ENCODE measurements at places on chromosomes 5 and 9.

DNA sequence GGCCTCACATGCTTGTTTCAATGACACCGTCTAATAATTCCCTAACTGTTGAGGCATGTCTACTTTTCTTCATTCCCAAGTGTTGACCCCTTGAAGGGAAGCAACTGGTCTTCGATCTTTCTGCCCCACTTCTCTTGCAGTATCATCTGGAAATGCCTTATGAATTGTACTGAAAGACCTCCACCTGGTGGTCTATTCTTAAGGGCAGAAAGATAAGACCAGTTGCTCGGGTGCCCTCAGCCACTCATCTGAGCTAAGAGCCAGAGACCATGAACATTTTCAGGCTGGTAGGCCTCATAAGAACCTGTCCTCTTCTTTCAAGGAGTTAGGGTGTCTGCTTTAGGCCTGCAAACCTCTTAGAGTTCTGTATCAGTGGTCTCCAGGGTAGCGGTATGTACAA lies 542.5 kb downstream of the CTNND2 start:
- DNase-seq, result no peak

GRCh38 chr9:137429546-137429890 lies 6.3 kb downstream of the NOXA1 start:
- no peak for DNase-seq

- no peak for DNase-seq
Observed at GRCh38 chr9:89437772-89438171, 60.1 kb downstream of the SEMA4D start.

DNA sequence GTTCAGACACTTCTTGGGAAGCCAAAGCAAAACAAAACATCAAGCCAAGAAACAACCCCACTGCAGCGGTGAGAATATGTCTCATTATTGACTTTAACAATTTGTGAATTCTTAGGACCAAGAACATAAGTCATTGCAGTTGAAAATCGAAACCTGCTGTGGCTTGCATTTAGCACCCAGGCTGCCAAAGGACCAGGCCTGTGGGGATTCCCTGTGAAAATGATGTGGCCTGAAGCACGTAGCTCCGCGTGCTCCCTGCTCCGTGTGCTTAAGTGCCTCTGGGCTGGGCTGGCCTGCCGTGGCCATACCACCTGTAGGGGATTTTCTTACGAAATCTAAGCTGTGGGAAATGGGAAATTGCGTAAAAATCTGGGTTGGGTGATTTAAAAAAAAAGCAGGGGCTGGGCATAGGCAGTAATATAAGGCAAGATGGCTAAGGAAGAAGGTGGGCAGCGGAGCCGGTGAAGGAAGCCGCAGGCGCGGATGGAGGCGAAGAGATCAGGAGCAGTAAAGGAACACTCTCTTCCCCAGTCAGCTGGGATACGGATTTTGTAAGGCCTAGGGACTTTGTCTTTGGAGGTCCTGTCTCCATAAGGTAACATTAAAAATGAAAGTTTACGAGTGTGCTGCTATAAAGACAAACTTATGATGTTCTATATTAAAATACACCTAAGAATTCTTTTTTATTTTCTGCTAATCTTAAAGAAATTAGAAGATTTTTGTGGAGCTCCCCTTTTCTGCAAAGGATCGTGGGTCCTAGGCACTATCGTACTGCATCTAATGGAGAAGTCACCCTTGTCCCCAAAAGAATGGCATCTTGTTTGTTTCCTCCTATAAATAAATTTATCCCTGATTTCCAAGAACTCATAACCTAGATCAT lies 189.6 kb upstream of the SEMA6A start:
- DNase-seq, result no peak

DNA sequence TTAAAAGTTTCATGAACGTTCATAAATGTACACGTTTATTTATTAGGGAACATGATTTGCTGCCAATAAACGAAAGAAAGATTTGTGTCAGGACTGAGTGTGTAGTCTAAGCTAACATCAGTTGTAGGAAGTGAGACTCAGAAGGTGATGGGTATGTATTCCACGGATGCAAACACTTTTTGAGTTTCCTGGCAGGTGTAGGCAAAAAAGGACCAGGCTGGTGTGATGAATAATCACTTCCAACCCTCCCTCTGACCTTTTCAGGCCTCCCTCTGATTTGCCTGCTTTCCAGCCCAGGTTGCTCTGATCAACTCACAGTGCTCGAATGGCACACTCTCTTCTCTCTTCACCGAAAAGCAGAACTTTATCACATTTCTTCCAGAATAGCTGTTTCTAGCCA lies 51.8 kb downstream of the BASP1 start:
- no peak for DNase-seq

- no peak for DNase-seq
Observed at GRCh38 chr5:122701640-122702523, 73.0 kb upstream of the SNX2 start.

DNA sequence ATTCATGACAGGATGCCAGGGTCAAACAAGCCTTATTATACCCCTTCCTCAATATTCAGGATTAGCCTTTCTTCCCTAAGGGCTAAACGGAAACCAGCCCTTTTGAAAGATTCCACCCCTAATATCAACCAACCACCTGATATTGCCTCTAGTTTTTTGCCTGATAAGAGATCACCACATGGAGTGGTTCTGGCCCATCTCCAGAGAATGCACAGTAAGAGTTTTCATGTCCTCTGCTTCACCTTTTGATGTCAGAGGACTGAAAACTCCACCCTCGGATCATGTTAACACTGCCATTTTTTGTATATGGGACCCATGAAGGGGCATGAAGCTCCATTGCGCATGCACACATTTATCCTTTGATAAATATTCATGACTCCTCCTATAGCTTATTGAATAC lies 5.8 kb upstream of the LNPEP start:
- no peak for DNase-seq

DNA sequence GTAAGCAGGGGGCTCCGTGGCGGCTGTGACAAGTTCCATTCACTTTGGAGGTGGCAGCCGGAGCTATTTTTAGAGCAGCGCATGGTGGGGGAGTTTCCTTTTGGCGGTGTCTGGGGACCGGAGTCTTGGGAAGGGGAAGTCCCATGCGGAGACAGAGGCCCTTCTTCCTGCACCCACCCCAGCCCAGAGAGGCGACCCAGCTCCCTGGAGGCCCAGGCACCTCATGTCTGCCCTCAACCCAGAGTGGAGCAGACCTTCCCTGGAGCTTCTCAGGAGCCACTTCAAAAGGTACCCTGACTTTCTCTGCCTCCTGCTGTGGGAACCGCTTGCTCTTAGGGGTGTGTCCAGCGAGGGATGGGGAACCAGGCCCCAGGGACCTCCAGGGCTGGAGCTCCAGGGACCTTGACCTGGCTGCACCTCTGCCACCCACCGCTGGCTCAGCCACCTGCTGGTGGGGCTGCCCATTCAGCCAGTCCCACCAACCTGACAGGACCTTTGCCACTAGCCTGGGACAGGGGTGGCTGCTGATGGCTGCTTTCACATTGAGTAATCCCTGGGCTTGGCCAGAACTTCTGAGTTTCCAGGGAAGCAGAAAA lies 34.1 kb downstream of the NEK6 start:
- DNase-seq, result no peak

GRCh38 chr9:115115924-115116323 lies 2.0 kb downstream of the TNC start:
- no peak for DNase-seq

DNA sequence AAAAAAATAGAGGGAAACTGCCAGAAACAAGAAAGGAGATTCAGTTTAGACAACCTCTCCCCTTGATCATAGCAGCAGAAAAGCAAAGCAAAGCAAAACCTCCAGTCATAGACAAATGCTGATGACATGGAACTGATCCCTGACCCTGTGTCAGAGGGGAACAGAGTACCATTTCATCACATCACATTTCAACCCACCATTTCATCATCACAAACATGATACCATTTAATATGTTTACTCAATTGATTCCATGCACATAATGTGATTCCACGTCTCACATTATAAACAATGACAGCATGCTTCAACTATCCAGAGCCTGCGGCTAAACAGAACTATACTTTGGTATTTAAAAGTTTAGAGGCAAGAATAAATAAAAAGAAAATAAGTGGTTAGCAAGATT lies 28.7 kb upstream of the ACOT12 start:
- no peak for DNase-seq

GRCh38 chr9:37669232-37669631 lies 18.5 kb downstream of the FRMPD1 start:
- no peak for DNase-seq

DNA sequence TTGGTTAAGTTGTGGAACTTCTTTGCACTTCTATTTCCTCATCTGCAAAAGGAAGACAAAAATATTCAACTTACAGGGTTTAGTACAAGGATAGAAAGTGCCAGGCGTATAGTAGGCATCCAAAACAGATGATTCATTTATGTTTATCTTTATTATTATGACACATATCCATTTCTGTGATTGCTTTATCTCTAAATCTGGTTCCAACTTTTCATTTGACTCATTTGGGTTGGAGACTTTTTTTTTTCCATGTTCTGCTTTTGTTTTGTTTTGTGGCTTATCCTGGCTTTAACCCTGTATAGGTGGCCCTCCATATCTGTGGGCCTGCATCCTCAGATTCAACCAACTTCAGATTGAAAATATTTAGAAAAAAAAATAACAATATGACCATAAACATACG lies 186.7 kb upstream of the SLC24A2 start:
- no peak for DNase-seq

- no peak for DNase-seq
Observed at GRCh38 chr5:142141463-142141862, 32.9 kb downstream of the NDFIP1 start.

DNA sequence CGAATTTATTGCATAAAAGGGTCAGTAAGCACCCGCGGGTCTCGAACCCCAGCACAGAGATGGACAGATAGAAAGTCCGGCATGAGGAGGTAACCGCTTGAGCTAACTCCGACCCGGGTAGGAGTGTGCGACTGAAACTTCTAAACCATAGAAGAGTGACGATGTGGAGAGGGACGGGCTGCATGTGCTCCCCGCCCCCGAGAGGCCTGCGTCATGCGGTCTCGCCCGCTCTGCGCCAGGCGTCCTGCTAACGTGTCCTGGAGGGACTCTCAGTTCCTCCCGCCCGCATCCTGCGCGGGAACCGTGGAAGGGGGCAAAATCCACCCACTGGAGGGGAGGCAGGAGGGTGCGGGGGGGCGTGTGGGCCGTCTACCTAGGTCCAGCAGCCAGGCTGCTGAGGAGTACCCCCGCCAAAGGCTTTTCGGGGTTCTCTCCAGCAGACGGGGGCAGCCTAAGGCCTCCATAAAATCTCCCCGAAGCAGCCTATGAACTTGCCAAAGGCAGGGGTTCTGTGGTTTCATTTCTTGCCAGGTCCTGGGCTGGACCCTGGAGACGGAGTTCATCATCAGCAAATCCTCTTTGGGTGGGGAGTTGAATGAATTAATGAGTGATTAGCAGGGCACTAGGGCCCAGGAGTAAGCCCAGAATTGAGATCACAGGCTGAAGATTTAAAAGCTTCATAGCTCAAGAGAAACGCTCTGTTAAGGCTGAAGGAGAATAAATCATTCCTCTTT lies 51.9 kb downstream of the TGFBI start:
- peak; percentile 79 for DNase-seq

DNA sequence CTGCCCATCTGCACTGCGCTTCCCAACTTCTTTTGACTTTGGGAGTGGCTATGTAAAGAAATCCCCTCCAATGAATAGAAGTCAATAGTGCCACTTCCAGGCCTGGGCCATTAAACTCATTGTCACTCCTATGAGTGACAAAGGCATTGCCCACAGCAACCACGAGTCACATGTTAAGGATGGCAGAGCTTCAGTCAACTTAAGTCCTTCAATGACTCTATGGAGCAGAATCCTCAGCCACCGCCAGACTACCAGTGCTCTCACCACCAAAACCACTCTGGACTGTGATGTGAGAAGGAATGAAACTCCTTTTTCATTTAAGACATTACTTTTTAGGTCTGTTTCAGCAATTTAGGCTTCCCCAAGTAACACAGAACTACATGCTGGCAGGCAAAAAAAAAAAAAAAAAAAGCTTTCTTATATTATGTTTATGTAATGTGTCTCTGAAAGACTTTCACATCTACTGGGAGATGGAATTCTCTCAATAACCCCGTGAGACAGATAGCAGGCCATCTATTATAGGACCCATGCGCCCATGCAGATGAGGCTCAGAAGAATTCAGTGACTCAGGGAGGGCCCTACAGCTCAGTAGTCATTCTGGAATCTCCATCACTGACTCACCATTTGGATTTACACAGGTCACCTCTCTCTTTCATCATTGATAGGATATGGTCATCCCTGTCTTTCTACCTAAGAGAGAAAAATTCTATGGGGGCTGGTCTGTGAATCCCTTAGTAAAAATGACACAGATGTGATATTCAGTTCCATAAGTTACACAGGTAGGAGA lies 180.5 kb downstream of the CEMIP2 start:
- no peak for DNase-seq

DNA sequence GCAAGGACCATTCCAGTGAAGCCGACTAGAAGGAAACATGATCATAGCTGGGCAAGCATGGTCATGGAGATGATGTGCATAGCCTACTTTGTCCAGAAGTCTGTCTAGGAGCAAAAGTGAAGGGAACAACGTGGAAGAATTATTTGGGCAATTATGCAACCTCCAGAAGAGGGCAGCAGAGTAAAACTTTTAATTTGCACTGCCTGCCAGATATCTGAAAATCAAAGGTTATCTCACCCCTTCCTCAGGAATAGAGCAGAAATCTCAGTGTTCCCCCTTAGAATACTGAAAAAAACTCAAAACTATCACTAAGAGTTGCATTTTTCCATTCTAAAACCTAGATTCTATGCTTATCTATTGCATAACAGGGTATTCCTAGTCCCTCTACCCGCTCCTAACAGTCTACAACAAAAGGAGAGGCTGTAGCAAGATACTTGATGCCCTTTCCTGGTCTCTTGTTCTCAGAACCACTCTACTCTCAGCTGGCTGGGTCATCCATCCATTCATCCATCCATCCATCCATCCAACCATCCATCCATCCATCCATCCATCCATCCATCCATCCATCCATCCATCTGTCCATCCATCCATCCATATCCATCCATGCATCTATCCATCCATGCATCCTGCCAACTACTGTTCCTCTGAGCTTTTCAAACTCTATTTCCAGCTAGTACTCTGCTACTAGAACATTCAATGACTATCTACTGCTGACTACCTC lies 8.4 kb upstream of the SETD9 start:
- peak; percentile 18 for DNase-seq

DNA sequence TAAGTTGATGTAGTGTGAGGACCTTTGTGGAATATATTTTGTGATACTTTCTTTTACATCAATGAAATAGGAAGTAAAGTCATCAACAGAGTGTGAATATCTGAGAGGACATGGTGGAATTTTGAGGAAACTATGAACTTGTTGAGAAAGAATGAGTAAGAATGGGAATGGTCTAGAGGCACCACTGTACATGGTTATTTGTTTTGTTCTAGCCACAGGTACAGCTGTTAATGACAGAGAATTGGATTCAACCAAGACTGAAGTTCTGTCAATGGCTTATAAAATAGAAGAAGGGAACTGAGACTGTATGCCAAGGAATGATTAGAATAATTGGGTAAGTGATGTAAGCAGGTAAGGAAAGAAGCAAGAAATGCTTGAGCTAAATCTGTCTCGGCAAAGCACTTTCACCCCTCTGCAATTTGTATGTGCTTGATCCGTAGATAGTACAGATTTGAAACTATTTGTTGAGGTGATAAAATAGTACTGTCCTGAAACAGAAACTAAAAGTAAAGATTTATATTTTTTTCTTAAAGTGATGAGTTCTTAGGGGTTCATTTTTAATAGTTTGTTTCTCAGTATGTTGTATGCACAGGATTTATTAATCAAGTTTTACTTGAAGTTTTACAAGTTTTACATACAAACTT lies 468.8 kb upstream of the SMC2 start:
- DNase-seq, result no peak

GRCh38 chr5:86979811-86980411 lies 287.8 kb upstream of the RASA1 start:
- no peak for DNase-seq

- no peak for DNase-seq
Observed at GRCh38 chr5:80275347-80275746, 19.5 kb upstream of the SERINC5 start.

GRCh38 chr5:29262339-29263123 lies 1931.0 kb upstream of the CDH6 start:
- DNase-seq, result no peak

Measured in right kidney (tissue), 9 donors.